ENCODE measurements at places on chromosomes 1 and 21.
A peak's percentile ranks its signal among the peaks of the same experiment; 100 is the strongest.

DNA sequence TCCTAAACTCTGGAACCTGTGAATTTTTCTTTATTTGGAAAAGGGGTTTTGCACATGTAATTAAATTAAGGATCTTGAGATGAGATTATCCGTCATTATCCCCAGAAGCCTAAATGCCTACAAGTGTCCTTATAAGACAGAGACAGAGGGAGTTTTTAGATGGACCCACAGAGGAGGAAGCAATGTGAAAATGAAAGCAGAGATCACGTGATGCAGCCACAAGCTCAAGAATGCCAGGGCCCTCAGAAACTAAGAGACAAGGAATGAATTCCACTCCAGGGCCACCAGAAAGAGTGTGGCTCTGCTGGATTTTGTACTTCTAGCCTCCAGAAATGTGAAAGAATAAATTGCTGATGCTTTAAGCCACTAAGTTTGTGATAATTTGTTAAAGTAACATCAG is 183.6 kb upstream of the UBE2U start:
- DNase-seq = peak; percentile 60

DNA sequence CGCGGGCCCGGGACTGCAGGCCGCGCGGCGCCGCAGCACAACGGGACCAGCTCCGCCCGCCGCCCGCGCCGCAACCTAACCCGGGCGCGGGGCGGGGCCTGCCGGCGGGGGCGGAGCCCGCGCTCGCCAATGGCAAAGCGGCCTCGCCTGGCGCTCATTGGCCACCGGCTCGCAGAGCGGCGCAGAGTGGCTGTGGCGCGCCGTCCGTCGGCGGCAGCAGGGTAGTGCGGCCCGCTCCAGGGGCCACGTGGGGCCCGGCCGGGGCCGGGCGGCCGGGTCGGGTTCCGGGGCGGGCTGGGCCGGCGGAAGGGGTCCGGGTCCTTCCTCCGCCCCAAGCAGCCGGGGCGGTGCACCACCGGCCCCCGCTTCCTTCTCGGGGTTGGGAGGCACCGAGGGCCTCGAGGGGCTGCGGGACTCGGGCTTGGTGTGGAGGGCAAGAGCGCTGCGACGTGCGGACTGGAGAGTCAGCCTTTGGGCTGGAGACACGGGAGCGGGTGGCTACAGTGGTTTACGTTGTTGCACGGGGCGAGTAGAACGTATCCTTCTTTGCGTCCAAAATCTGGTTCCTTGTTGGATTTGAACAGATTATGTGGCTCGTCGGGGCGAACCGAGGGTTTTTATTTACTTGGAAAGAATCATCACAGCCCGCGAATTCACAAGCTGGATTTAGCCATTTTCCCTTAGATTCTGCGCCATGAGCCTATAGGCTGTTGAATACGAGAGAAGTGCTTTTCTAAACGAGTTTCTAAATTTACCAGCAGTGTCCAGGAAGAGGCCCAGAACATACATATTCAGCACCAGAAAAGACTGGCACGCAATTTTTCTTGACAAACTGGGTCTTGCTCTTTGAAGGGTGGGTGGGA is at the start of gene SRM:
Gene SRM (minus strand): TSS at position 51 of the 863 bp plus-strand sequence. CDS start 75 bp downstream, outside the sequence.
- DNase-seq = peak; percentile 93

DNA sequence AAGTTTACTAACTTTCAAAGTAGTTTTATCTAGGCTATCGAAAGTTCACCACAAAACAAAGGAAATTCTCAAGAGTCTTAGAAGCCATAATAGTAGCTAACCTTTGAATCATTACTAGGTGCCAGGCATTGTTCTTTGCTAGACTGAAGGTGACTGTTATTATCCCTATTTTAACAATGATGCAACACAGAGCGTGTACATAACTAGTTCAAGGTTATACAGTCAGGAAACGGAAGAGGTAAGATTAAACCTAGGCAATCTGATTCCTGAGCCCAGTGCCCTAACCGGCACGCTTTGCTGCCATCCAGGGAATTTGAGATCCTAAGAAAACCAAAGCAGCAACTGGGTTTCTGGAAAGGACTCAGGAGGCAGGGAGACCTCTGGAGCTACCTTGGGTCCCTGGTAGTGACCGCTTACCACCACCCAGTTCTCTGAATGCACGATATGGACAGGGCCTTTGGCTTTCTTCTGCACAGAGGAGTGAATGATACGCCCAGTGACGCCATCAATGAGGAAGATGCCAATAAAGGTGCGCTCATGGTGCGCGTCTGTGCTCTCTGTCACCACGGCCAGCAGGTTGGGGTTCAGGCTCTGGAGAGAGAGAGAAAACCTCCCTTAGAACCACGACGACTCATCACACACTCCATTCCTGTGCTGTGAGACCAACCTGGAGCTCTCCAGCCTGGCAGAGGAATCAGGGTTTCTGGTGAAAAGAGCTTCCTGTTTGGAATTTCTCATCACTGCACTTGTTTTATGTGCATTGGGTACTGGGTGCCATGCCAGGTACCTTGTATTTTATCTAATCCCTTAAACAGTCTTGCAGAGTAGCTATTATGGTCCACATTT is 13.1 kb upstream of the UBR4 start:
- peak; percentile 16 for DNase-seq

DNA sequence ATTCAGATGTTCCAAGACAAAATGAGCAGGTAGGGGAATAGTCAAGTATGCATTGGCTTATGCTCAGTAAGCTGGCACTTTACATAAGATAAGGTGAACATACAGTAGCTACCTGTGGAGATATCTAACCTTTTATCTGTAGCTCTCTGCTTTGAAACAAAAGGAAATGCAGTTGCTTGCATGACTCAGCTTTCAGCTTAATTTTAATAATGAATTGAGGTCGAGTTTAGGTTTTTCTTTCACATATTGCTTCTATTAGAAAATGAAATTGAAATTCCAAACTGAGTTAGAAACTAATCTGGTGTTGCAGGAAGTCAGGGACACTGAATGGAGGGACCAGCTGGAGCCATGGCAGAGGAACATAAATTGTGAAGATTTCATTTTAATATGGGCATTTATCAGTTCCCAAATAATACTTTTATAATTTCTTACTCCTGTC is 8.3 kb downstream of the FRRS1 start:
- peak; percentile 46 for DNase-seq

DNA sequence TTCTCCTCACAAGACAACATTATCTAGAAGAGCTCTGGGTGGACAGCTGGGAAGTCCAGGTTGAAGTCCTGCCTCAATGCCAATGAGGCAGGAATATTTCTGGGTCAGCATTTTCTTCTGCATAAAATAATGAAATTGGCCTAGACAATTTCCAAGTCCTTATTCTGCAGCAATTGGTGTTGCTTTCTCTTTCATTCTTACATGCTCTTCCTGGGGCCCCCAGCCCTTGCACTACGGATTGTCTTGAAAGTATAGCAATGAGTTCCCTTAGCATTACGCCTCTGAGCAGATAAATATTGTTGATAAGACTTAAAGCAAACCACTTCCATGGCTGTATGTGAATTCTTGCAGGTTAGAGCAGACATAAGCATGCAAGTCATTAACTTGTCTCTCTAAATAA is 188.5 kb downstream of the TGFBR3 start:
- DNase-seq = no peak

- no peak for DNase-seq
Measured at GRCh38 chr1:155277902-155278688, 832 bp downstream of the HCN3 start.

GRCh38 chr1:203217139-203217655 is 12.3 kb downstream of the CHIT1 start:
- no peak for DNase-seq

GRCh38 chr1:115051850-115052249 is 22.2 kb downstream of the TSHB start:
- DNase-seq = no peak

DNA sequence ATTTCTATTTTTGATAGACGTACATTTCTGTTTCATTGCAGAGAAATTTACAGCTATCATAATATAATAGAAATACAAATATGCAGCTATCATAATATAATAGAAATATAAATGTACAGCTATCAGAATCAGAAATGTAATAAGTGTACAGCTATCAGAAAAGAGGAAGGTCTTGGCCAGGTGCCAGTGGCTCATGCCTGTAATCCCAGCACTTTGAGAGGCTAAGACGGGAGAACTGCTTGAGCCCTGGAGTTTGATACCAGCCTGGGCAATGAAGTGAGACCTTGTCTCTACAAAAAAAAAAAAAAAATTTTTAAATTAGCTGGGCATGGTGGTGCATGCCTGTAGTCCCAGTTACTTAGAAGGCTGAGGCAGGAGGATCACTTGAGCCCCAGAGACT is 37.9 kb downstream of the PIGM start:
- no peak for DNase-seq

DNA sequence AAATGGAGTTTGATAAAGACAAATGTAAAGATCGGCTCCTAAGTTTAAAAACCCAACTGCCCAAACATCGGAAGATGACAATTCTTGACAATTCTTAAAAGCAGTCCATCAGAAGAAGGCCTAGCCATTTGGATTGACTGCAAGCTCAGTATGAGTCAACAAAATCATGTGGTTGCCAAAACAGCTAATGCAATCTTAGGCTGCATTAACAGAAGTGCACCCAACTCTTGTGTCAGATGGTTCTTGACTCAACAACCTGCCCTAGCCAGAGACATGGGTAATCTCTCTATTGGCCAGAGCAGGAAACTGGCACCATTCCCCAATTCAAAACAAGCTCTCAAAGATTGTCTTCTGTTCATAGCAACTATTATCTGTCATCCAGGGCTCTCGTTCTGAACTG is 9.9 kb upstream of the NCF2 start:
- DNase-seq = peak; percentile 92

- DNase-seq = no peak
Measured at GRCh38 chr1:108962681-108963051, 618 bp downstream of the CLCC1 start.

DNA sequence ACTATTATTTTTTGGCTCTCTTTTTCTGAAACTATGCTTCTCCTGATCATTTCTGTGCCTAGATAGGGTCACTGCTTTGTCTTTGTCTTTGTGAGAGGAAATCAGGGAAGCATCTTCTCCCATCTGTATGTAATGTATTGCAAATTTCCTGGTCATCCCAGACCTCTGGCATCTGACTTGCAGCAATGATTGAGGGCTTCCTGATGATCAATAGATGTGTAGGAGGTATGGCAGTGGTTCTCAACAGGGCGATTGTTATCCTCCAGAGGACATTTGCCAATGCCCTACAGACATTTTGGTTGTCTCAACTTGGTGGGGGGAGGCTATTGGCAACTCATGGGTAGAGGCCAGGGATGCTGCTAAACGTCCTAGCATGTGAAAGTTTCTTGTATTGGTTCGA is 64.7 kb downstream of the RGL1 start:
- DNase-seq = no peak

GRCh38 chr1:8796812-8797211 is 20.6 kb downstream of the RERE start:
- no peak for DNase-seq

GRCh38 chr21:25496825-25497482 is 110.3 kb downstream of the MRPL39 start:
- peak; percentile 50 for DNase-seq

GRCh38 chr1:47574451-47575165 is 136.8 kb downstream of the FOXD2 start:
- DNase-seq = no peak

DNA sequence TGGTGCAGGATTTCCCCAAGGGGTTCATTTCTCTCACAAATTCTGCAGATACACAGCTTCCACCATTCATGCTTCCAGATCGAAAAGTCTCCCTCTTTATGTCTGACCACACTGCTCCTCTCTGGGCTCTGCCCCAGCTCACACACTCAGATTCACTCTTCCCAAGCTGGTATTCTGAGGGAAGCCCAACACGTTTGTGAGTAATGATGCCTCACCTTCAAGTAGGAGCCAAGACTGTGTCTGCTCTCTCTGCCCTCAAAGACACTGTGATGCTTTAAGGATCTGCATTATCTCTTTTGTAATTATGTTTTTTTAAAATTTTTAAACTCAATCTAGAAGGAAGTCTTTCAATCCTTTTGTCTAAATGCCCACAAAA is 19.8 kb downstream of the PRAMEF11 start:
- no peak for DNase-seq

DNA sequence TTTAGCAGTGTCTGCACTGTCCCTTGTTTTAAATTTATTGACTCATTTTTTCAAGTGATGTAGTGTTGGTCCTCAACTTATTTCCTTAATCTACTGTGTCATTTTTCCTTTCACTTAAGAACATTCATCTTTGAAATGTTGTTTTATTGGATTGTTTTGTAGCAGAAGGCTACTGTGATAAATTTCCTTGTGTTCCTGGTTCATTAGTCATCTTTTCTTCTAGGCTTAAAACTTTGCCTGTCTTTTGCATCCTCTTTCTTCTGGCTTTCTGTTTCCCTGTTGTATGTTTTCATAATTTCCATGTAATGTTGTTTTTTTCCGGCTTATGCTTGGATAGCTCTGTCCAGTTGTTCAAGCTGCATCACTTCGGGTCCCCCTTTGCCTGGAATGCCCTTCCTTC is 61.9 kb downstream of the UBE2T start:
- peak; percentile 43 for DNase-seq

DNA sequence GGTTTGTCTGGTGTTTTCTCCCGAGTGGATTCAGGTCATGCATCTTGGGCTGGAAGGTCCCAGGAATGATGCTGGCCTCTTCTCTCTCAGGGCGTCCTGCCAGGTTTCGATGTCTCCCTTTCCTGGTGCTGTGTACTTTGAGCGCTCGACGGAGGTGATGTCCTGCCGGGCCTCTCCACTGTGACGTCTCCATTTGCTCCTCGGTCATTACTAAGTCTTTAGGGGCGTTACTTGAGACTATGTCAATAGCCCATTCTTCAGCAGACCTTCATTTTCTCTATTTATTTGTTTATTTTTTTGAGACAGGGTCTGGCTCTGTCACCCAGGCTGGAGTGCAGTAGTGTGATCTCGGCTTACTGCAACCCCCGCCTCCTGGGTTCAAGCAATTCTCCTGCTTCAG is 37.2 kb upstream of the TNFRSF1B start:
- no peak for DNase-seq

DNA sequence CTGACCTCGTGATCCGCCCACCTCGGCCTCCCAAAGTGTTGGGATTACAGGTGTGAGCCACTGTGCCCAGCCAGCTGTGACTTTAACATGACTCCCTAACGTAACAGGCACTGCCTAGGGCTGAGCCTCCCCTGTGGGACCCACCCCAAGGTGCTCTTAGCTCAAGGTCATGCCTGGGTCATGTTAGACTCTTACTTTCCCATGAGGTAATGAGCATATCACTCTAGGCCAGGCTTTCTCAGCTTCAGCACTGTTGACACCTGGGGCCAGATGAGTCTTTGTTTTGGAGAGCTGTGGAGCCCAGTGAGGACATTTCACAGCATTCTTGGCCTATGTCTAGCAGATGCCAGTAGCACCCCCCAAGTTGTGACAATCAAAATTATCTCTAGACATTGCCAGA is 4.5 kb downstream of the NECAP2 start:
- no peak for DNase-seq

- no peak for DNase-seq
Measured at GRCh38 chr1:167645625-167646414, 15.8 kb downstream of the RCSD1 start.

GRCh38 chr1:178644308-178645120 is 80.5 kb upstream of the RALGPS2 start:
- peak; percentile 77 for DNase-seq

DNA sequence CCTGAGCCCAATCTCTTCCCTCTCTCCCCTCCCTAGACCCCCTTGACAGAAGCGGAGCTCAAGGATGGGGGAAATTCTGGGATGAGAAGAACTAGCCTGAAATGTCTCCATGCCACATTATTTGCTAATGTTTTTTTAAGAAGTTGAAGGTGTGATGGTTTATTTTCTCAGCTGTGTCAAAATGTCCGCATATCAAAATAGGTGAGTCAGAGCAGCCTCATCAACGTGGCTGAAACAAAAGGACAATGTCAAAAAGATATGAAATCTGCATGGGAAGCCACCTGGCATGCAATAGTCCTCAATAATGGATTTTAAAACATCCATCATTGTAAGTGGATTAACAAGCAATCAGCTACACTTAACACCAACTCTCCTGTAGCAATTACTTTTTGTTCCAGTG is 101.4 kb downstream of the BEND5 start:
- peak; percentile 25 for DNase-seq

Measured in foreskin fibroblast (primary cell).